ENCODE measurements at places on chromosomes 12 and 14.
A peak's percentile ranks its signal among the peaks of the same experiment; 100 is the strongest.

DNA sequence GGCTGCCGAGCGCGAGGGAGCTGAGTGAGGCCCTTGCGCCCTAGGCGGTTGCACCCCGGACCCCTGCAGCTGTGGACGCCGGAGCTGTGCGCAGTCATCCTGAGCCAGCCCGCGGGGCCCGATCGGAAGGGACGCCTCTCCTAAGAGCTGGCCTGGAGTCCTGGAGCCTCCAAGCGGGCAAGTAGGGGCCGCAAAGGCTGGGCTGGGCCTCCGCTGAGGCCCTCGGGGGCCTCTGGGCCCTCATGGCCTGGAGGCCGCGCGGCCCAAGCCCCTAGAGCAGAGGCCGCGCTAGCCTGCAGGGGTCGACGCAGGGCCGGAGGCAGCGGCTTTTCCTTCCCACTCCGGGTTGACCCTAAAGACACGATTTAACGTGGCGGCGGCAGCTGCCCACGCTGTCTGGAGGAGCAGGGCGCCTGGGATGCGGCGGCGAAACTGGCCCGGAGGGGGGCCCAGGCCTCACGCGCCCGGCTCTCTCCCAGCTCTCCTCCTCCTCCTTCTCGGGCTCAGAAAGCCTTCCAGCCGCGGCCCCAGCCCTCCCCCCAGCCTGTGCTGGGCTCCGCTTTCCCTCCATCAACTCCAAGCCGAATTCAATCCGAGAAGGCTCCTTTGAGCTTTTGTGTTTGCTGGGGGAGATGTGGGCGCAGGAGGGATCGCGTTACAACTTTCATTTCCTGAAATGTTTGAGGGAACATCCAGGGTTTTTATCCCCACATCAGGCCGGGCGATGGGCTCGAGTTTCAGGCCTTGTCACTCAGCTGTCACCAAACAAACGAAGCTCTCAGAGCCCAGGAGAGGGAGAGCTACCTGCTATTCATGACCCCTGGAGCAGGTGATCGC, 11.6 kb downstream of the SIX1 start:
- DNase-seq, result no peak

- no peak for DNase-seq
Observed at GRCh38 chr14:76205708-76206107, 54.0 kb downstream of the GPATCH2L start.

DNA sequence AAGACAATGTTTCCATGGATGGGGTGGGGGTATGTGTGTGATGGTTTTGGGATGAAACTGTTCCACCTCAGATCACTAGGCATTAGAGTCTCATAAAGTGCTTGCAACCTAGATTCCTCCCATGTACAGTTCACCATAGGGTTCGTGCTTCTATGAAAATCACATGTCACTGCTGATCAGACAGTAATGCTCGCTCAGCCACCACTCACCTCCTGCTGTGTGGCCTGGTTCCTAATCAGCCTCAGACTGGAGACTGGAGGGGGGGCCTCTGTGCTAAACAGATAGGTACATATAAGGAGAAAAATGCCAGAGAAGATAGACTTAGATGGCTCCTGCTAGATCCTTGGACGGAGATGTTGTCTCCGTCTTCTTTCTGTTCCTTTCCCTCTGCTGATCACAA, 1296.9 kb upstream of the SEL1L start:
- no peak for DNase-seq

DNA sequence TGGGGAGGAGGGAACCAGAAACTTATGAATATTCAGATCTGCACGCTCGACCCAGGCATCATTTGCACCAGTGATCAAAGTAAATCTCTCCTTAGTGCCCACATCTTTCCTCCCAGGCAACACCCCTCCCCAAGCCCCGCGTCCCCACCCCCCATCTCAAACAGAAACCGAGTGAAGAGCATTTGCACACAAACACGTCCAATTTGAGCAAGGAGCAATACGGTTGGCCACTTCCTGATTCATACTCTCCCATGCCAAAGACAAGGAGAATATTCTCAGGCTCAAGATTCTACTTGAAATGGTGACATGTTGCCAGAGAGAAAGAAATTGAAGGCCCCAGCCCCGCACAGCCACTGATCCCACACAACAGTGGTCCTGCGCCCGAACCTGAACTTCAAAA, 7.1 kb downstream of the FOXN3 start:
- DNase-seq, result no peak

GRCh38 chr14:98169170-98169587, 1102.8 kb downstream of the BCL11B start:
- DNase-seq, result no peak

- DNase-seq, result no peak
Observed at GRCh38 chr14:38329246-38329645, 73.4 kb upstream of the CLEC14A start.

- DNase-seq, result no peak
Observed at GRCh38 chr12:39403376-39403775, 39.5 kb downstream of the KIF21A start.

- no peak for DNase-seq
Observed at GRCh38 chr12:103272949-103273348, 222.8 kb downstream of the C12orf42 start.

- DNase-seq, result no peak
Observed at GRCh38 chr12:78359520-78359919, 505.1 kb upstream of the SYT1 start.

DNA sequence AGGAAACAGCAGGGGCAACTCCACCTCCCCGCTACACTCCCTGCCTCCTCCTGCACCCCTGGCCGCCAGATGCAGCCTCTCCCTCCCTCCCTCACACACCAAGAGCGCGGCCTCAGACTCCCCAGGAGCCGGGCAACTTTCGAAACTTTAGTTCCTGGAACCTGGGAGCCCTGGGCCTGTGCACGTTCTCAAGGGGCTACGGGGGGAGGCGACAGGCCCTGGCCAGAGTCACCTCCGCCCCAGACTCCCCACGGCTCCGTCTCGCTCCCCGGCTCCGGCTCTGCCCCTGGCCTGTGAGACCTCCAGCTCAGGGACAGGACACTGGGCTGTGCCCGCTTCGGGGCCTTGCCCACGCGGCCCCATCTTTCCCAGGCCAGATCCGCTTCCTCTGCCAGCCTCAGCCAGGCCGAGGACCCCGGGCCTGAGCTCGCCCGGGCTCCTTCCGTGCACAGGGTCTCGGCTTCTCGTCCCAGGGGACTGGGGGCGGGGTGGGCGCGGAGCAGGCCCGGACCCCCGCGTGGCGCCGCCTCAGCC, 5.5 kb downstream of the AMN start:
- no peak for DNase-seq

GRCh38 chr12:40980427-40980961, 207.6 kb upstream of the PDZRN4 start:
- DNase-seq, result no peak

DNA sequence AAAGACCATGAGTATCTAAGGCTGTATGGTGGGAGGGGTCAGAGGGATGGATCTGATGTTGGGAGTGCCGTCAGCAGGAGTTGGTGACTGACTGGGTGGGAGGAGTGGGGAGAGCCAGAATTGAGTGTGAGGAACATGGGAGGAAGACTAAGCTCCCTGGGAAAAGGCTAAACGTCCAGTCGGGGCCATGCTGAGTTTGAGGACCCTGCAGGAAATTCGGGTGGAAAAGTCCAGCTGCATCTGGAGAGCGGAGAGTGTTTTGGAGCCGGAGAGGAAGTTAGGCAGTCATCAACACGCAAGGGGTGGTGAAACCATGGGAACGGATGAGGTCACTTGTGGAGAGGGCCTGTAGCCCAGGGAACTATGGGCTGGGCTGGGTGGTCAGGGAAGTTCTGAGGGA, 60.9 kb downstream of the ELK3 start:
- DNase-seq, result peak; percentile 22

DNA sequence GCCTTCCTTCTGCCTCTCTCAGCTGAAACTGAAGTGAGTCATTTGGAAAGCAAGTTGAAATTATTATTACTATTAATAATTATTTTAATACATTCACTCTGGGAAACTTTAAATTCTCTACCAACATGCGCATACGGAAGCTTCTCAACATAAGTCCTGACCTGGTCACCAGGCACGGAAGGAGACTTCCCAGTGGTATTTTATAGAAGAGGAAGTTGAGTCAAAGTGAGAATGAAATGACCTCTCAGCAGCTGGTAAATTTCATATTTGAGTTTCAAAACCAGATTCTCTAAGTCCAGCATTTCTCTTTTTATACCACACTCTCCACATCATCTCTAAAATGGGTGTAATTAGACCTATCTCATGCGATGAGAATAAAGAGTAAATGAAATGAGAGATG, 747.4 kb downstream of the VRK1 start:
- DNase-seq, result peak; percentile 57

- DNase-seq, result no peak
Observed at GRCh38 chr14:61505815-61506809, 184.7 kb downstream of the PRKCH start.

- no peak for DNase-seq
Observed at GRCh38 chr12:88424791-88425730, 155.2 kb downstream of the KITLG start.

DNA sequence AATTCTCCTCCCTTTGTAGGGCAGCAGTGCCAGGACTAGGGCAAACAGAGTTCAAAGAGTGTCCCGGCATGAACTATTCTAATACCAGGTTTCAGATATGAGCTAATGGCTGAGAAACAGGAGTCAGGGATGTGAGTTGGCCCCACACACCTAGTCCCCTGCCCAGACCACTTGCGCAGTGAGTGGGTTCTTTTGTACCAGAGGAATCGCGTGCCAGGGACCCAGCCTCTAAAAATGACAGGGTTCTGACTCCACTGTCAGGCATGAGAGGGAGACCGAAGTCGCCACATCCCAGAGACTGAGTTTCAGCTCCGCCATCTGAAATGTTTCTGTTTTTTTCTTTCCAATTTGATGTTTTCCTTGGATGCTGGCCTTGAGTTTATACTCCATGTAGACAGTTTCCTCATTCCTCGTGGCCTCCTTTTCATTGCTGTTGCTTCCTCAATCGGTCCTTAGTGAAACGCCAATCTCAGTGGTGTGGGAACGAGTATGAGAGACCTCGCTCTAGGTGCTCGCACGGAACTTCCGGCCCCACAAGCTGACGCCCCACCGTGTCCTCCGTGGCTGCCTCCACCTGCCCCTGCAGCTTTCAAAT, 31.5 kb downstream of the FBXL14 start:
- no peak for DNase-seq

GRCh38 chr14:67358924-67359774, 455 bp downstream of the ATP6V1D start:
- peak; percentile 8 for DNase-seq

DNA sequence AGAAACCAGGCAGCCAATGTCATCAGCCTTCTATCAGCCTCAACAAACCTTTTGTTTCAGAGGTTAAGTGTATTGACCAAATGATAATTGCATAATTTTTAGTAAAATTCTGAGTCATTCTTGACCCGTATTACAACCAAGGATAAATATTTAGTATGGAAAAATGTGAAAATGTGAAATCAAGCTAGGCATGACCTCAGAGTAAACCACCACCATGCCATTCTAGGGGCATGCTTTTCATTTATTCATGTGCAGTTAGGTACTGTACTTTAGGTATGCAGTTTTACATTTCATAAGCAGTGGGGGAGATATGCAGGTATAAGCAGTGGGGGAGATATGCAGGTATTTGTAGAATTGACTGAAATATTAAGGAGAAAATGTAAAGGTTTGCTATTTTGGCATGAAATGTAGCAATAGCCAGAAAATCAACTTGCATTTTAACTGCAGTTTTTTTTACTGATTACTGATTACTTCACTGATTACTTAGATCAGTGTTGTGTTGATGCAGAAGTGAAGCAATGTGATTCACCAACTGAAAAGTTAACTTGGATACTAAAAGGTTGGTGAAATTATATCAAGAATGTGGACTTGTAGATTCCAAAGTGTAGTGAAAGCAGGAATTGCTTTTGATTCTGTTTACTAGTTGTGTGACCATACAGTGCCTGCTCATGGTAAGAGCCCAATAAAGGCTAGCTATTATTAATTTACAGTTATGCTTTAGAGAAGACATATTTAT, 184.2 kb downstream of the ESR2 start:
- no peak for DNase-seq

- DNase-seq, result no peak
Observed at GRCh38 chr14:51028851-51029754, 65.8 kb downstream of the TRIM9 start.

DNA sequence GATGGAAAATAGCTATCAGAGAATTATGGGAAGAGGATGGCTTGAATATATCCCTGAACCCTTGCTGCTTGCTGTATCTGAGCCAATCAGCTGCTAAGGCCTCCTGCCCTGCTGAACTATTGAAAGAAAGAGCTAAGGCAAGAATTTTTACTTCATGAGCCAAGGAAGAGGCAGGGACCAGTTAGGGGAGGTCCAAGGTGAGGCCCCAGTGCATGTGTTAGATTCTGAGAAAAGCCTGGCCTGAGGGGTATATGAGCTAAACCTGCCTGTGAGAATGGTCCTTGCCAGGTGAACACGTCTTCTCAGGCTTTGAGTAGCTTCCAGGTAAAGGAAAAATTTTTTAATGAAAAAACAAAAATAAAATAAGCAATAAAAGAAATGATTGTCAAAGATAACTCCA, 218.0 kb downstream of the SYT1 start:
- DNase-seq, result no peak

DNA sequence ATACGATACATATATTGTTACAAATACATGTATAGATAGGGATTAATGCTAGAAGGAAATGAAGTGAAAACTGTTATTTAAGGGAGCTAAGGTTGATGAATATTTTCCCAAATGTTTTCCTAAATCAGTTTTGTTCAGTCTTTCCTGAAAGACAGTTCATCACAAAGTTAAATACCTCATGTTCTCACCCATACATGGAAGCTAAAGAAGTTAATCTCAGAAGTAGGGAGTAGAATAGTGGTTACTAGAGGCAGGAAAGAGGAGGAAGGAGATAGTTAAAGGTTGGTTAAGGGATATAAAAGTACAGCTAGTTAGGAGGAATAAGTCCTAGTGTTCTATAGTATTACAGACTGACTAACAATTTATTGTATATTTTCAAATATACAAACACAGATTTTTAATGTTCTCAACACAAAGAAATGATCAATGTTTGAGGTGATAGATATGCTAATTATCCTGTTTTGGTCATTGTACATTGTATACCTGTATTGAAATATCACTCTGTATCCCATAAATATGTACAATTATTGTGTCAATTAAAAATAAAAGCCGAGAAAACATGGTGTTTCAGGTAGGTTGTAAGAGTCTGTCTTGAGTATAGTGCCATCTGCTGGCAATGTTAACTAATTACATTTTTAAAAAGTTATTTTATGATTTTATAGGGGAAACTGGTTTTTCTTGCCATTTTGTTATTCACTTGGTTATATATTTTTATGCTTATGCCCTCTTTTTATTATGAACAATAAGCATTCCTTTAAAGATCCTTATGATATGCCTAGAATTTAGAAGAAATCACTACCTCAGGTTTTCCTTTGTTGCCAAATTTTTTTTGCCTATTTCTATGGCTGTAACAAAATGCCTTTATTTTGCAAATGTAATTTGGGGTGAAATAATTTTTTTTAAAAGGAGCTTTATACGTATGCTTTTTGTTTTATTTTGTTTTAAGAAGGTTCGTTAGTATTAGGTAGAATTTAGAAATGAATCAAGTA, 26.9 kb downstream of the ZDHHC17 start:
- DNase-seq, result peak; percentile 48

DNA sequence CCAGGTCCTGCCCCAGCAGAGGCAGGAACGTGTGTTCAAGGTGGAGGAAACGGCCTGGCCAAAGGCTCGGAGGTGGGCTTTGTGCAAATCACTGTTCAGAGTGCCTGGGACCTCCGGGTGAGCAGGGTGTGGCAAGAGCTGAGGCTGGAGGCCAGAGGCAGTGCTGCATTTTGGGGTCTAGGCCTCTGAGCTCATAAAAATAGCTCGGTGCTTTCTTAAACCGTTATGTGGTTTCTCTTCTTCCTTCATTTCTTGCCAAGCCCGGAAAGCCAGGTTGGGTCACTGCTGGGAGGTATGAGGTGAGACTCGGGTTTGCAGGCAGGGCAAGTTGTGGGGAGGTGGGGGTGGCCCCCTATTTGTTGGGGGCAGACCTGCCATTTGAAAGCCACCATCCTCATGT, 178.8 kb upstream of the MYL2 start:
- no peak for DNase-seq

- DNase-seq, result no peak
Observed at GRCh38 chr14:64864258-64864657, 15.4 kb downstream of the SPTB start.
